ENCODE measurements at places on chromosomes 13 and 19. TPM values are rescaled to one million over a fixed set of nuclear protein-coding genes. Genes with fewer than 3 reads are reported as not detected.
A peak's percentile ranks its signal among the peaks of the same experiment; 100 is the strongest.

GRCh38 chr19:4229179-4229931 lies at the start of gene EBI3:
Gene EBI3, plus strand, starts transcription at chr19:4229523. Its CDS starts 28 bp downstream, at chr19:4229551.
- no peak for DNase-seq

DNA sequence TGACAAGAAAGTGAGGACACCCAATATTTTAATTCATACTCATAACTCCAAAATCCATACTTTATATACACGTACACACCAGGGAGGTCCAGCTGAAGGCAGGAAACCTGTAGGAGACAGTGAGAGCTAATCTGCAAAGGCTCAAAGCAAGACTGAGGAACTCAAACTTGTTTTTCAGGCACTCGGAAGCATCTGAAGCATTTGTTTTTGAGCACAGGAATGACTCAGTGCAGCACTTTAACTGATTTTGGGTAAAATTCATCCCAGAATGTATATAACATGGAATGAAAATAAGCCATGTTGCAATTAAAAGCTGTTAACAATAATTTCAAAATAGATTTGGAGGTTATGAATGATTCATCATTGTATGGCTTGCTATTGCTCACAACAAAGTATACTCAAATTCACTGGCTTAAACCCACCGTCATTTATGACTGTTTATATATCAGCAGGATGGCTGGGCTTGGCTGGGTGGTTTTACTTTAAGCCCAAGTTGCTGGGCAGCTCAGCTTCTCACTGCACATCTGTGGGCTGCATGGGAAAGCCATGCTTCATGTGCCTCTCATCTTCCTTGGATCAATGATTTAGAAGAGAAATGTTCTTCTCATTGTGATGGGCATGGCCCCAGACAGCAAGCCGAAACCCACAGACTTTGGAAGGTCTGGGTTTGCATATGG lies 177.0 kb downstream of the RFC3 start:
- DNase-seq: no peak

DNA sequence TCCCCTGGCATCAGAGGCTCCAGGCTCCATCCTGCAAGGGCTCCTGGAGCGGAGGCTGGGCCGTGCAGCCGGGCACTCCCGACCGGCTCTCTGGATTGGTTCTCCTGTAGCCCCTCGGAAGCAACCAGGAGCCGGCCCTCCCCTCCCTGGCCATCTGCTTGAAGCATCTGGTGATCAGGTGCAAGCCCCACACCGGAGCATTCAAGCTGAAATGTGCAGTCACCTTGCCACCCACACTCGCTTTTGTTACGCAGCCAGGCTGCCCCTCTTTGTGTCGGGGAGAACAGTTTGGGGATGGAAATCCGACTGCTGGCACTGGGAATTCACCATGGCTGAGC lies 258.8 kb downstream of the ZNF536 start:
- no peak for DNase-seq

- peak; percentile 28 for DNase-seq
These were observed 110.9 kb downstream of the IER2 start for GRCh38 chr19:13260883-13261653.

DNA sequence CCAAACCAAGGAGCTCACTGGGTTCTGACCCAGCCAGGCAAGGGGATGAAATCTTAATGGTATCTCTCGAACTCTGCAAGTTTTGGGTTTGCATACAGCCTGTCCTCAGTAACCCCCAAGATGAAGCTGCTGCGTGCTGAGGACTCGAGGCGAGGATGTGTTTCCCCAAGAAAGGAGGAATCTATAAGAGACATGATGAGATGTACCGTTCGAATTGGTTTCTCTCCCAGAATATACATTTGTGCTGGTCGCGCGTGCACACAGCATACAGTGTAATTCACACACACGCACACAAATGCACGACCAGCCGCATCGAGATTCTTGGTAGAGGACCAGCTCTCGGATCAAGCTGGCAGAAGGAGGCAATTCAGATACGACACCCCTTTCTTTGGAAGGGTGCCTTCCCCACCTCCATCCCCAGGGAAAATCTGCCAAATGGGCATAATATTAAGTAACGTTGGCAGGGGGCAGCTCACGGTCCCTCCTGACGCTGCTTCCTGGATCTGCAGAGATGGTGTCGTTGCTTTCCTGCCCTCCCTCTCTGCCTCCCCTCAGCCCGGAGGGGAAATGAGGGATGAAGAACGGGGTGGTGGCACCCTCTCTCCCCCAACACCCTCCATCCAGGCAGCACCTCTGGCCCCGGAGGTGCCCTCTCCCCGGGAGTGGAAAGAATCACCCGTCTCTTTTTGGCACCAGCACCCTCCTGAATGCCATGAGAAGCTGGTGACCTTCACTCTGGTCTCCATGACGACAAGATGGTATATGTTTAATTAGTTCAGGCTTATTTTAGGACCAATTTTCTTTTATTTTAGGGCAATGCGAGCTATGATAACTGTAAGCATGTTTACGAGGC lies 310.2 kb downstream of the ZNF536 start:
- DNase-seq: no peak

DNA sequence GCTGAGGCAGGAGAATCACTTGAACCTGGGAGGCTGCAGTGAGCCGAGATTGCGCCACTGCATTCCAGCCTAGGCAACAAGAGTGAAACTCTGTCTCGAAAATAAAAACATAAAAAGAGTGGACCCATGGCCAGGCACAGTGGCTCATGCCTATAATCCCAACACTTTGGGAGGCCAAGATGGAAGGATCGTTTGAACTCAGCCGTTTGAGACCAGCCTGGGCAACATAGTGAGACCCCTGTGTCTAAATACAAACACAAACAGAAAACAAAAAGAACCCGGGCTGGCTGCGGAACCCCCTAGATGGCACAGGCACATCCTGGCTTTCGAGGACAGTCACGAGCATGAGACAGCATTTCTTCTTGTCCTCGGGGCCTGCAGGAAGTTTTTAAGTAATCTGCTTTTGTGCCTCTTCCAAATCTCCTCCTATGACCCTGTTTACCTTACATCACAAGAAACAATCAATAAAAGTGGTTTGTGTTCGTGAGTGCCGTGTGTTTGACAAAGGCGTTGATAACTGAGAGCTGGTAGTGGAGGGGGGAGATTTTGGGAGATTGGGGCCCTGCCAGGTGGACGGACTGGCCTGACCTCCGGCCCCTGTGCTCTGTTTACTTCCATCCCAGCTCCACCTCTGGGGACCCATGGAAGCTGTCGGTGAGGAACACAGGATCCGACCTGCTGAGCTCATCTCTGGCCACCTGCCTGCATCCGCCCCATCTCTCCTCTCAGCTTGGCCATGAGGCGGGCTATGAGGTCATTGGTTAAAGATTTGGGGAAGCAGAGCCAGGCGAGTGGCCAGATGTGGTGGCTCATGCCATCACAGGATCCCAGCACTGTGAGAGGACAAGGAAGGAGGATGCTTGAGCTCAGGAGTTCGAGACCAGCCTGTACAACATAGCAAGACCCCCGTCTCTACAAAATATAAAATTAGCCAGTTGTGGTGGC lies 5.9 kb upstream of the GDF15 start:
- DNase-seq: peak; percentile 99

- DNase-seq: no peak
These were observed 3.5 kb downstream of the USP12 start for GRCh38 chr13:27168086-27168485.

- DNase-seq: peak; percentile 80
These were observed 53.7 kb downstream of the RASA3 start for GRCh38 chr13:114078461-114079451.

GRCh38 chr13:111392486-111392885 lies 72.0 kb downstream of the TEX29 start:
- DNase-seq: no peak

- DNase-seq: no peak
These were observed 49.9 kb downstream of the KCTD12 start for GRCh38 chr13:76836311-76836710.

- no peak for DNase-seq
These were observed 89.0 kb upstream of the CSNK1A1L start for GRCh38 chr13:37194428-37194861.

DNA sequence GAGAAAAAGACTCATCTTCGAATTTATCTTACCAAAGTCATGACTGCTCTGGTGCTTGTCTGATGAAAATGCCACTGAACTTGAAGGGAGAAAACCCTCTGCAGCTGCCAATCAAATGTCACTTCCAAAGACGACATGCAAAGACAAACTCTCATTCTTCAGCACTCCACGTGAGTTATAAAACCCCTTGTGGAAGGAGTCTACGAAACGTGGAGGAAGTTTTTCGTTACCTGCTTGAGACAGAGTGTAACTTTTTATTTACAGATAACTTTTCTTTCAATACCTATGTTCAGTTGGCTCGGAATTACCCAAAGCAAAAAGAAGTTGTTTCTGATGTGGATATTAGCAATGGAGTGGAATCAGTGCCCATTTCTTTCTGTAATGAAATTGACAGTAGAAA lies 19.2 kb upstream of the PHF11 start:
- no peak for DNase-seq

- no peak for DNase-seq
These were observed 10.1 kb downstream of the KCNN1 start for GRCh38 chr19:17977021-17977420.

DNA sequence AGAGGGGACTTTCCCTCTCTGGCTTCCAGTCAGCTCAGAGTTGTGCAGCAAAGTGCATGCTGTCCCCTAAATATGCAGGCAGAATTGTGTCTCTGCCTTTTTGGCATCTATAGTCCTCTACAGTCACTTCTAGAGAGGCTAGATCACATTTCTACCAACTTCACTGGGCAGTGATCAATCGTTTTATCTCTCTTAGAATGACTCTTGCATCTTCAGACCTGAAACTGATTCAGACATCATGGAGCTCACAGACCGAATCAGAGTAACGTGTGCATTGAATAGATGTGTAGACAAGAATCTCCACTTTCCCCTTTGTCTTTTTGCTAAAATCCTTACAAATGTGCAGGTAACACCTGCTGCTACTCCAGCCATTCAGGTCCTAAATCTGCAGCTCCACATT lies 6.2 kb downstream of the ZNF253 start:
- DNase-seq: no peak

- no peak for DNase-seq
These were observed 176.8 kb downstream of the OXGR1 start for GRCh38 chr13:96817336-96817941.

- no peak for DNase-seq
These were observed 21.9 kb downstream of the GRIN2D start for GRCh38 chr19:48415395-48415794.

- no peak for DNase-seq
These were observed 75.0 kb upstream of the FLT1 start for GRCh38 chr13:28569886-28570285.

DNA sequence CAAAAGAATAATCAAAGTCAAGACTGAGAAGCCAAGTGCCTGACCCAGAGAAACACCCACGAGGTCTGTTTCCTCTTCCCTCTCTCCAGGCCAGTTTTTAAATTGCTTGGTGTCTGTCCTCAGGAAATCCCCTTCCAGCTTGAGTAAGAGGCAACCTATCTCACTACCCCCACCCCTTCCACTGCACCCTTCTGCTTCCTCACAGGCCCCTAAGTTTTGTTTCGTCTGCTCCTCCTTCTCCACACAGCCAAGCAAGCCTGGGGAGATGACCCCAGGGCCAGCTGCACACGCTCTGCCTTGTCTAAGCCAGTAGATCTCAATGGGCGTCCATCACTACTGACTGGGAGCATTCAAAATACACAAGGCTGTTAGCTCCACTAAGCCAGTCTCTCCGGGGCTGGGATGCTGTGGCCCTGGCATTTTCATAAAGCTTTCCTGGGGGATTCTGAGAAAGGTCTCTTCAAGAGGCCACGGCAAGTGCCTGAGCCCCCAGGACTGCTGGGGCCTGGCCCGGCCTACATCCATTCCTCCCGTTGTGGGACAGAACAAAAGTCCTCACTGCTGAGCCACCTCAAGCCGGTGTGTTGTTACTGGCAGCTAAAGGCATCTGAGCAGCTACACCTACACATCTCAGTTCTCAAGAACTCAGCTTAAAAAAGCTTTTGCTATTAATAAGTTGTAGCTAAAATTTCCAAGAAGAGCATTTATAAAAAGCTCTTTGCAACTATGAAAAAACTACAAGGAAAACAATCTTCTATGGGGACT lies 14.9 kb upstream of the IL4I1 start:
- DNase-seq: no peak

- DNase-seq: no peak
These were observed 65.4 kb downstream of the GNG7 start for GRCh38 chr19:2636897-2637683.

GRCh38 chr19:54133312-54133956 lies 4.1 kb upstream of the CNOT3 start:
- DNase-seq: no peak

Gene WASF3
- total RNA-seq: 6.8 TPM

Gene CGB2
- not detected for total RNA-seq

Gene NUFIP1
- 3.1 TPM for total RNA-seq

Gene PSG7
- total RNA-seq: 0.06 TPM

Gene ZNF829
- total RNA-seq: 0.91 TPM

Gene OVOL3
- not detected for total RNA-seq

Gene CALR3
- total RNA-seq: 0.47 TPM
